Esophagus squamous epithelium (tissue), 5 donors: ENCODE measurements at places on chromosomes 11 and 22.

DNA sequence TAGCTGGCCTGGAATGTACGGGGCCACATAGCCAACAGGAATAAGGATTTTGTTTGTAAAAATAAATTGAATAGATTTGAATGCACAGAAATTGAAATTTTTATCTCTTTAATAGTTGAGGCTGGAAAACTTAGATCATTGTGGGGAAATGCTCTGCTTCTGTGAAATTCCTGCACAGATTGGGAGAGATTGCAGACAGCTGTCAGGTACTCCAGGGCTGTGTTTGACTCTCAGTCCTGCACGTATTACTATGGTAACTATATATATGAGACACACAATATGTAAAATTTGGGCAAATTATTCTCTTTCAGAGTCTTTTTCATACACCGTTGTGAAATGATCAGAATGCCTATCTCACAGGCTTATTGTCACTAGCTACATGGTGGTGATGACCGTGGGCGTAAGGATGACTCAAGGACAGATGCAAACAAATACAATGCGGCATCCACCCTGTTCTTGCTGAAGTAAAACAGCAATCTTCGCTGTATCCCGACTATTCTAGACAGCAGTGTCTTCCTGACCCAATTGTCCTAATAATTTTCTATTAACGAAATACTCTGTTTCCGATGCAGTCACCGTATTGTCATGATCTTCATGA, 79.4 kb downstream of the ZC3H12C start:
- no peak for DNase-seq

DNA sequence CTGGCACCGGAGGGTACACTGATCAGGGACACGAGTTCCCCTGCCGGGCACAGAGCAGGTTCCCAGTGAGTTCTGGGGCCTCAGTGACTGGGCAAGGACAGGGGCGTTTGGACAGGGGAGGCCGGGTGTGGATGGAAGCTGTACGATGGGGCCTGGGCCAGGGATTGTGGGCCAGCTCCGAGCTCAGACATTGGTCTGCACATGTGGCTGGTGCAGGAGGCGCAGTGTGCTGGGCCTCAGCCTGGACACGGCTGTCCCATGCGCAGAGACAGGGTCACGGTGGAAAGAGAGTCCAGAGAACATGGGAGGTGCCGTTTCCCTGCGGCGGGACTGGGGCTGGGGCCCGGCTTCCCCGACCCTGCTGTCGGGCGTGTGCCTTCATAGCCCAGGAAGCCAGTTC, 60.7 kb downstream of the CDKN1C start:
- DNase-seq, result no peak

- DNase-seq, result no peak
These were observed 229.1 kb upstream of the CARD18 start for GRCh38 chr11:105368711-105369110.

DNA sequence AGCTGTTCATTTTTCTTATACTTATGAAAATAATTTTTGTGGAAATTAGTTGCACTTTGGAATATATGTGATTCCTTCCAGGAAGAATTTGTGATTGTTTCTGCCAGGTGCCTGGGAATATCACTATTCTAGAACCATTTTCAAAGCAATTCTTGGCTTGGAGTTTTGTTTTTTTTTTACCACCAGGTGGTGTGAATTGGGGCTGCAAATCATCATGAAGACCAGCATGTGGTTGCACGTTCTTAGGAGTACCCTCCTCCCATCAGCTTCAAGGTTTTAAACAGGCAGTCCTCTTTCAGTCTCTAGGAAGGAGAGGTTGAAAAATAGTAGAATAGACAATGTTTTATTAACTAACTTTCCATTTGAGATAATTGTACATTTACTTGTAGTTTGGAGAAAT, 25.9 kb downstream of the USP47 start:
- no peak for DNase-seq

GRCh38 chr11:102926517-102926916, 29.0 kb downstream of the MMP13 start:
- no peak for DNase-seq

DNA sequence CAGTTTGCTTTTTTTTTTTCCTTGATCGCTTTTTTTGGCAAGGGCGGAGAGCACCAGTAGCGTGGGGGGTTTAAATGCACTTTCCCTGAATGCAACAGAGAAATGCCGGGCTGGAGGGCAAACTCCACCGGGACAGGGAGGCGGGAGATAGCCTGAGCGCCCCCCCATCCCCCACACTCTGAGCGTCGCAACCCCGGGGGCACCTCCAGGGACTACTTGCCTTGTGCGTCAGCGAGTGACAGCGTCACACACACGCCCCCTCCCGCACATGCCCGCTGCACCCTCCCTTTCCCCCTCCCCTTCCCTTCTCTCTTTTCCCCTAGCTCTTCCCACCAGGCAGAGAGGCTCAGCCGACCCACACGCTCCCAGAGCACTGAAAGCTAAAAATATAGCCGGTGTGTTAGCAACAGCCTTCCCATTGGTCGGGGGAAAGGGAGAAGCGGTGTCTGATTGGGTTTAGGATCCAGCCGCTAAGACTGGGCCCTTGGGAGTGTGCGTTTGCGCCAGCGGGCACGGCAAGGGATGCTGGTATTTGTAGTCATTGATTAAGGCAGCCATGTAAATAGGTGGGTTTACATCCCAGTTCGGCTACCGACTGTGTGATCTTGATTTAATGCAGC, 1.7 kb upstream of the TOB2 start:
- DNase-seq, result peak; percentile 88

GRCh38 chr22:28962042-28962554, 78.7 kb downstream of the ZNRF3 start:
- DNase-seq, result no peak

GRCh38 chr22:32414191-32414590, 2.1 kb upstream of the RTCB start:
- no peak for DNase-seq

DNA sequence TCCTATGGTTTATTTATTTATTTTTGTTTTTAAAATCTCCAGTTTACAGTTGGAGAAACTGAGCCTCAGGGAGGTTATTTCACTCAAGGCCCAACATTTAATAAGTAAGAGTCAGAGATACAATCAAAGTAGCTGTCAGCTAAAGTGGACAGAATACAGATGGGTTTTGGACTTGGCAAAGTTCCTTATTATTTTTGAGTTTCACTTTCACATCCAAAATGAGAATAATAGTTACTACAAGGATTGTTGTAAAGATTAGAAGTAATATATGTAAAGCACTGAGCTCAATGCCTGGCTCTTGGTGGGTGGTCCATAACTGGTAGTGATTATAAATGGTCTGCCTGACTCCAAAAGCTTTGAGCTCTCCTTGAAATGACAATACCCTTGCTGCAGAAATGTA, 87.5 kb upstream of the SESN3 start:
- no peak for DNase-seq

DNA sequence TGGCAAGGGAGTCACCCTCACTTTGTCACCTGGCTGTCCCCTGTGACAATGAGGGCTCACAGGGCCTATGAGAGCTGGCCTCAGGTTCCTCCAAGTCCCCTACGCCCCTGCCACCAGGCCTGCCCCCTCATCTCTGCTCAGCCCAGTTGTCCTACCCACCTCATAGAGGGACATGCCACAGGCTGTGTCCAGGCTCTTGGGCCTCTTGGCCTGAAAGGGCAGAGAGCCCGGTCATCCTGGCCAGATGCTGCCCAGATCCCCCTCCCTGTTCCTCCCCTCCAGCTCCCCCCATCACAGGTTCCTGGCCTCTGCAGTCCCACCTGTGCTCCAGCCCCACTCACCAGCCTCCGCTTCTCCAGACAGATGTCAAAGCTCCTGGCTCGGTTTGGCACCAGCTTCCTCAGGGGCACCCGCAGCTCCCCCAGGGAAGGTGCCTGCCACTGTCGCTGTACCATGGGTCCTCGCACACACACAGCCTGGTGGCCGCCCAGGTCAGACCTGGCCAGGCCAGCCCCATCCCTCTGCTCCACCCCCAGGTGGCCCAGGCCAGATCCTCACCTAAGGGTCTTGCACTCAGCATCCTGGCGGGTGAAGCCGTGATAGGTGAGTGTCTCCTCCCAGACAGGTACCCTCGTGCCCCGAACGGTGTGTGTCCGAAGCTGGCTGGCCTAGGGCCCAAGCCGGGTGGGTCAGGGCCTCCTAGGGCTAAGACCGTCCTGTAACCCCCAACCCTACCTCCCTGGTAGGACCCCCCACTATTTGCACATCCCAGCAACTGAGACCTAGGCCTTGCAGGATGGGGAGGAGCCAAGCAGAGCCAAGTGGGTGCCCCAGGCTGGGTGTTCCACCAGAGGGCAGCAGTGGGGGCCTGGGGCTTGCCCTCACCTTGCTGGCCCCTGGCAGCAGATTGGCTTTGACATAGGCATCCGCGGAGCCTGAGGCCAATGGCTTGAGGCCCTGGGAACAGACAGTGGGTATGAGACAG, 8.3 kb downstream of the NDUFV1 start:
- DNase-seq, result no peak

- DNase-seq, result no peak
These were observed 55.9 kb downstream of the SHISAL1 start for GRCh38 chr22:44256556-44257485.

DNA sequence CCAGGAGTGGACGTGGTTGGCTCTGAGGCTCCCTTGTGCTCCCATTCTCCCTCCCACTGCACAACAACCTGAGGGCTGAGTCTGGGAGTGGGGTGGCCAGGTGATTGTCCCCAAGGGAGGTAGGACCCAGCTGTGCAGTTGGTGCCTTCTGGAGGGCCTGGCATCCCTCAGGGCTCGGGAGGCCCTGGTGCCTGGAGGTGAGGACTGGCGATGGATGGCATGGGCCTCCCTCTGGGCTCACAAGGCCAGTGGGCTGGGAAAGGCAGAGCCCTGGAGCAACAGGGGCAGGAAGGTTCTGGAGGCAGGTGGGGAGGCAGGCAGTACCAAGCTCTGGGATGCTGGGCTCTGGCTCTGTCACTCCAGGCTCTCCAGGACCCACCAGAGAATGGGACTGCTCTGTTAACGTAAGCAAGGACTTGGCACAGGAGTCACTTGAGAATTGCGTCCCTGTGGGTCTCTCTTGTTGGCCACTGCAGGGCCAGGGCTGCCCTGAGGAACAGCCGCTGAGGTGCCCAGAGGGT, 114.2 kb downstream of the KCNQ1OT1 start:
- no peak for DNase-seq

- DNase-seq, result no peak
These were observed 349 bp downstream of the TIMM10 start for GRCh38 chr11:57530215-57530595.

DNA sequence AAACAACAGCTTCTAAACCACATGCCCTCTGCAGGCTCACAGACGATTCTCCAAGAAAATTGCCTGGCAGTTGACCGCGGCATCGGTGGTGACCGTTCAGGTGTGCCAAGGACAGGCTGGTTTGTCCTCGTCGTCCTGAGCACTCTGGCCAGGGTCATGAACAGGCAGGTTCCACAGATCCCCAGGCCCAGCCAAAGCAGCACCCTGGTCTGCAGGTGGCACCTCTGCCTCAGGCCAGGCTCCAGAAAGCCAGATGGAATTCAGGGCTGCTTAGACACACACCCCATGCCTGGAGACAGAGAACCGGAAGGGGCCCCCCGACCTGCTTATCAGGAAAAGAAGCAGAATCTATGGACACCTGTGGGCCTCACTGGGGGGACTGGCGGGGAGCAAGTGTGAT, 338.7 kb downstream of the BRD1 start:
- DNase-seq, result no peak

DNA sequence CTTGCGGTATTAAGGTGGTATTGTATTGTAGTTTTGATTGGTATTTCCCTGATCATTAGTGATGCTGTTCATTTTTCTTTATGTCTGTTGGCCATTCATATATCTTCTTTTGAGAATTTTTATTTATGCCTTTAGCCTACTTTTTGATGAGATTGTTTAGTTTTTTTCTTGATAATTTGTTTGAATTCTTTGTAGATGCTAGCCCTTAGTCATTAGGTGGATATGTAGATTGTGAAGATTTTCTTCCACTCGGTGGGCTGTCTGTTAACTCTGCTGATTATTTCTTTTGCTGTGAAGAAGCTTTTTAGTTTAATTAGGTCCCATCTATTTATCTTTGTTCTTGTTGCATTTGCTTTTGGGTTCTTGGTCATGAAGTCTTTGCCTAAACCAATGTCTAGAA, 115.4 kb downstream of the VPREB1 start:
- no peak for DNase-seq

- no peak for DNase-seq
These were observed 4.4 kb downstream of the CAVIN3 start for GRCh38 chr11:6315811-6316425.

DNA sequence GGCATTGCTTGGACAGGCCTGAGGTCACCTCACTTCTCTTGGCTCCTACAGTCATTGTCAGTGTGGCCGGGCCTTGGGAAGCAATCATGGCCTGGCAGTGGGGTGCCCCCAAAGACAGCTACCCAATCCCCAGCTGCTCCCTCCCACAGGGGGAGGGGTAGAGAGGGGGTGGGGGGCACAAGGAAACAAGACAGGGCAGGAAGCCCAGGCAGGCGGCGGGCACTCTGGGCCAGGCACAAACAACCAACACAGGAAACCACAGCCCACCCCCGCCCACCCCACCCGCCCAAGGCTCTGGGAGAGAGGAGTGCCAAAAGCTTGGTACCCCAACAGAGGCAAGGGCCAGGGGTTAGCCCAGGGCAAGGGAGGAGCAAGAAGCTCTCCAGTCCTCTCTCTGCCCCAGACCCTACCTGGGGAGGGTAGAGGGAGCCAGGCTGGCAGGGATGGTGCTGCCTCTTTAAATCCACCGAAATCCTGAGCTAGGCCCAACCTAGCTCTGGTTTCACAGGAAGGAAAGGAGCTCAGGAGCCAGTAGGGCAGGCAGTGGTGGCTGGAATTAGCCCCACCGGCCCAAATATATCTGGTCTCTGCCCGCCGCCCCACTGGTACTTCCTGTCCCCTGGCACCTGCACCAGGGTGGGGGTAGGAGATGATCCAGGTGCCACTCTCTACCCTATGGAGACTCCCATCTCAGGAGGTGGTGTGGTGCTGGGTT, 12.2 kb downstream of the BCL9L start:
- no peak for DNase-seq

DNA sequence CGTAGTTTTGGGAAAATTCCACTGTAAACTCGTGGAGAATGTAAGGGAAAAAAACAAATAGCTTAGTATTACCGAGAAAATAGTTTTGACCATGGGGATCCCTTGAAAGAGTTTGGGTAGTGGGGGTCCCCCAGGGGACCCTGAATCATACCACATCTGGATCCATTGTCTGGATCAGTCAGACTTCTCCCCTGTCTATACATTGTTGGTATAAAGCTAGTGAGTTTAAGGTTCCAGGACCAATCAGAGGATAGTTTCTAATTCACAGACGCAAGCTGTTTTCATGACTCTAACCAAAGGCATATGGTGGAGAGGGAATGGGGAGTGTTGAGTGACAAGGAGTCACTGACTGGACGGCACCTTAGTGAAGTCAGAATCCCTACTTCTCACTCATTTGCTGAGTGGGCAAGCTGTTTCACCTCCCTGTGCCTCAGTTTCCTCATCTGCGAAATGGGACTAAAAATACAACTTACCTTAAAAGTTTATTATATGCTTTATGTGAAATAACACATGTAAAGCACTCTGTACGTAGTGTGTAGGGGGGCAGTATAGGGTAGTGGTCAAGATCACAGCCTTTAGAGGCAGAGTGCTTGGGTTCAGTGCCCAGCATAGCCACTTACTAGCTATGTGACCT, 90.2 kb downstream of the TRAF6 start:
- DNase-seq, result no peak
